ENCODE measurements at places on chromosomes 13 and 19. TPM values are rescaled to one million over a fixed set of nuclear protein-coding genes. Genes with fewer than 3 reads are reported as not detected.

Gene APOE
- total RNA-seq, result 151 TPM

Gene SHISA7
- total RNA-seq, result not detected

Gene SIAH3
- not detected for total RNA-seq

Gene ARID3A
- total RNA-seq, result 17.0 TPM

Gene PEG3
- not detected for total RNA-seq

Gene ZNF491
- 6.2 TPM for total RNA-seq

Gene ZNF382
- 15.0 TPM for total RNA-seq

Gene ZNF541
- not detected for total RNA-seq

Gene ATP11A
- 15.7 TPM for total RNA-seq

Gene LRG1
- not detected for total RNA-seq

Gene ZNF132
- total RNA-seq, result 1.2 TPM

Gene FGF21
- not detected for total RNA-seq

Gene TMEM86B
- 3.2 TPM for total RNA-seq

Gene CD79A
- not detected for total RNA-seq

Gene NALCN
- 58.8 TPM for total RNA-seq

Gene NANOS2
- not detected for total RNA-seq

Gene IGSF23
- not detected for total RNA-seq

Gene MBD3L1
- not detected for total RNA-seq

Gene ZNF101
- total RNA-seq, result 8.4 TPM

Gene LILRB1
- not detected for total RNA-seq

Gene ZNF44
- total RNA-seq, result 7.8 TPM

Gene TMEM38A
- total RNA-seq, result 6.3 TPM

Gene TLE2
- 14.9 TPM for total RNA-seq

Gene TMEM150B
- not detected for total RNA-seq

Gene KBTBD7
- 12.2 TPM for total RNA-seq

Gene NLRP4
- total RNA-seq, result not detected

Gene ZNF470
- total RNA-seq, result 4.4 TPM

Gene GPR12
- not detected for total RNA-seq

Gene DCT
- total RNA-seq, result not detected

Gene RUBCNL
- total RNA-seq, result 0.78 TPM

Gene KLK14
- not detected for total RNA-seq

Gene FAM216B
- total RNA-seq, result not detected

Gene KIR3DL2
- total RNA-seq, result not detected

Gene NHLRC3
- total RNA-seq, result 23.5 TPM

Gene ZNF433
- total RNA-seq, result 4.5 TPM

Gene OPA3
- 18.0 TPM for total RNA-seq

Gene ZNF578
- total RNA-seq, result not detected

Gene NRTN
- total RNA-seq, result 0.40 TPM

Gene ERICH4
- not detected for total RNA-seq

Gene SHKBP1
- 53.8 TPM for total RNA-seq

Gene FFAR1
- not detected for total RNA-seq

Data from osteocyte (in vitro differentiated cells).